GM19239 (cell line): ENCODE measurements at places on chromosomes 7 and 10.

DNA sequence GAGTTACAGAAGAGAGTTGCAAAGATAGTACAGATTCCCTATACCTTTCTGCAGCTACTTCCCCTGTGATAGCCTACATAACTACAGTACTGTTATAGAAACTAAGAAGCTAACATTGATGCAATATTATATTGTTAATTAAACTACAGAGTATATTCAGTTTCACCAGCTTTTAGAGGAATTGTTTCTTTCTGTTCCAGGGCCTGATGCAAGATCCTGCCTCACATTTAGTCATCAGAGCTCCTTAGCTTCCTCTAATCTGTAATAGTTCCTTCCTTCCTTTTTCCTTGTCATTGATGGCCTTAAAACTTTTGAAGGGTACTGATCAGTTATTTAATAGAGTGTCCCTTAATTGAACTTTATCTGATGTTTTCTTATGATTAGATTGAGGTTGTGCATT, 56.8 kb downstream of the SDHAF3 start:
- no peak for DNase-seq

DNA sequence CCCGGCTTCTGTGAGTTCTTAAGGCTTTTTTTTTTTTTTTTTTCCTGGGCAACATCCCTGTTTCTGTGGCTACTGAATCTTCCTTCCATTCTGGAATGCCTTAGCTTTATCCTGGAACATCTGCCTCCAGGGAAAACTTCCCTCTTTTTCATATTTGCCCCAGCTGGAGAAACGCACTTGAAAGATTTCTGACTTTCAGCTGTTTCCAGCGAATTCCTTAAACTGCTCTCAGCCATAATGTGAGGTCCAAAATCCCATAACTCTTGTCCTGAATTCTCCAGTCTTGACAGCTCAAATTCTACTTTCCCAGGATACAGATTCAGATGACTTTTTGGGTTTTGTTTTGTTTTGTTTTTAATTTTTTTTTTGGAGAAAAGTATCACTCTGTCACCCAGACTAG, 263.6 kb upstream of the AUTS2 start:
- DNase-seq = no peak

DNA sequence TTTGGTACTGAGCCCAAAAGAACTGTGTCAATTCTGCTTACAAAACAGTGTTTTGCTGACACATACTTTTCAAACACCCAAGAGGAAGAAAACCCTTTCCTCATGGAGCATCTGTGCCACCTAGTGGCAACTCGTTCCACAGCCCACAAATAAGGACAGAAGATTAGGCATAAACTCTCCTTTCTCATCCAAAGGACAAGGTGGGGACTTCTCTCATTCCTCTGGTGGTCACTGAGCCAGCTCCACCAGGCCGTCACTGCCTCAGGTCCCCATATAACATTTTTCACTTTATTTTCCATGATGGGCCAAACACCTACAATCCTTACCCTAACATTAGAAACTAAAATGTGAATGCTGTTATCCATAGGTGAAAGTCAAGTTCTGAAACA, 76.9 kb downstream of the RNF216 start:
- peak; percentile 54 for DNase-seq

- no peak for DNase-seq
Observed at GRCh38 chr7:137449016-137449415, 105.5 kb upstream of the PTN start.

GRCh38 chr10:7015457-7015856, 395.4 kb downstream of the SFMBT2 start:
- DNase-seq = no peak

DNA sequence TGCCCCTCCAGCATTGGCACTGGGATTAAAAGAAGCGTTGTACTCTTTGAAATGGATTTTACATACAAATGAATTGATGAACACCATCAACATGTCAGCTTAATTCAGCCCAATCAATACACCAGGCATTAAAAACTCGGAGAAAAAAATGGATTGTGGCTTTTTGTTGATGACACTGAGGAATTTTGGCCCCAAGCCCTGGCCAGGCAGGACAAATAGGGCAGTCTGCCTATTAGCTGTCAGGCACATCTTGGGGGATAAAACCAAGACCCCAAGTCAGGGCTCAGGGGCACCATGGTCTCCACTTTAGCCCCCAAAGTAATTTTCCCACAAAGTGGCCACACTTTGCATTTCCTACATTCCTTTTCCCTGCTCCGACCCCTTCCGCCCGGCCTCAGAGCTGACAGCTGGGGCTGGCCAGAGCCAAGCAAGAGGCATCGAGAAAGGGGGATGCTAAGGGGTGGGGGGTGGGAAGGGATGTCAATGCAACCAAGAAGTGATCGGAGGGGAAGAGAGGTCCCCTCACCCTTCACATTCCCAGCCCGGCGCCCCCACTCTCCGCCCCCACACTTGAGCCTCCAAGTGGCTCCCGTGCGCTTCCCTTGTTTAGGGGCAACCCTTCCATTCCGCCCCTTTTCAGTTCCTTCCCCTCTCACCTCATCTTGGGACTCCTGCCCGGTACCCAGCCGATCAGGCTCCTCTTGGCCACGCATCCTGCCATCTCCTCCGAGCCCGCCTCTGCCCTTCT, 711 bp downstream of the HIP1 start:
- no peak for DNase-seq

DNA sequence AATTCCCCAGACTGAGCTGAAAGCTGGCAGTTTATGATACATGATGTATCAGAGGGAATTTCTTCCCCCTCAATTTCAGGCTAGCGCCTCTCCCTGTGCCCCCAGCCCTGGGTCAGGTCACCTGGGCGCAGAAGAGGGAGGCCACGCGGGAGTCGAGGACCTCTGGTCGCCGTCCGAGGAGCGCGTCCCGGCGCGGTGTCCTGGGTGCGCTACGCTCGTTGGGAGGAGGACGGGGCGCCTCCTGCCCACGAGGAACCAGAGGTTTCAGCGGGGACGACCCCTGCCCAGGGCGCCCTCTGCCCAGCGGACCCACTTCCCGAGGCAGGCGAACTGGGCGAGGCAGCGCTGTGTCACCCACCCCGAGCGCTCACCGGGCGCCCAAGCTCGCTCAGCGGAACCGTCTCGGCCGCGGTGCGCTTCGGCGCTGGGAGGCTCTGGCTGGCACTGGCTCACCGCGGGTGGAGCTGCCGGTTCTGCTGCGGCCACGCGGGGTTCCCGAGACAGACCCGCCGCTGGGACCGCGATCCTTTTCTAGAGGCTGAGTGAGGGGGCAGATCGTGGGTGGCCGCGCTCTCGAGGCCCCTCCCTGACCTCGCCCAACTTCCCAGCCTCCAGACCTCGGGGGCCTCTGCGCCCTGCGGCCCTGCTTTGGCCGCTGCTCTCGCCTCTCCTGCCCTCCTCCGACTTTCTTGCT, at the start of gene FAM237B:
Gene FAM237B (minus strand): TSS at position 504 of the 694 bp plus-strand sequence. CDS start 1,556 bp downstream, outside the sequence.
- DNase-seq = no peak

DNA sequence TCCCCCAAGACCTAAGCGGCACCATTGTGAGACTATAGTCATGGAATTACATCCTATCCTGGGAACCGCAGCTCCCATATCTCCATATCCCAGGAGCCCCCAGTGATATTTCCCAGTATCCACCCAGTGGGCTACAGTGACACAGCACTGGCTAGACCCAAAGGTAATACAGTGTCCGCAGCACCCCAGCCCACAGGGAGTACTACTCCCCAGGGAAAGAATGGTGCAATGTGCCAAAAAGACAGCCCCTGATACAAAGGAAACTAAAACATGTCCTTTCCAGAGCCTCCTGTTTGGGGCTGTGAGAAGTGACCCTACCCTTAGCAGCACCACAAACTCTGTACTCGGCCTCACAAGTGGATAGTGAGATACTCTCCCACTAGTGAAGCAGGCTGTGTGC, 4.5 kb upstream of the IFIT2 start:
- no peak for DNase-seq

DNA sequence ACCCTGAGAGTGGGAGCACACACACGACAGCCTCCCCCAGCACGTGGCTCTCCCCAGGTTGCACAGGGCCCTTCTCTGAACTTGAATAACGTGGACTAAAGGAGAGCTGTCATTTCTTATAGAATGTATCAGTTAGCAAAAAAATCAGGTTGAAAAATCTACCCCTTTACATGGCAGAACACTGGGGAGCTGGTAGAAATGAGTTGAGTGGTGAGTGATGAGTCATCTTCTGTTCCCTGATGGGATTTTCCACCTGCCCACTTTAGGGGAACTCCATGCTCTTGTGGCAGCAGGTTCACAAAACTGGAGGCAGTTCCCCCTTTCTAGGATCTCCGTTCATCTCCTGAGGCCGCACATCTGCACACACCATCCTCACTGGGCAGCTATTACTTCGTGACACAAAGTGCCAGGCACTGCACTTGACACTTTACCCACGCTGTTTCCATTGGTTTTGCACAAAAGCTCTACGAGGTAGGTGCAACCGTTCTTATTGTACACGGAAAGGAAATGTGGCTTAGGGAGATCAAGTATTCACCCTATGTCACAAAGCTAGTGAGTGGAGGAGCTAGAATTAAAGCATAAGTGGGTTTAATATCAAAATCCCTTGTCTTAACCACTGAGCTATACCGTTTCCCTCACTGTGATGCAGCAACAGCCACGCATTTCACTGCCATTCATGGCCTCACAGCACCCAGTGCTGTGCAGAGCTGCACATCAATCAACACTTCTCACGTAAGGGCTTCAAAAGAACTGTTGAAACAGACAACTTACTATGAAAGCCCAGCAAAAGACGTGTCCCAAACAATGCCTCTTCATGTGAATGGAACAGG, 80.2 kb downstream of the RNF216 start:
- DNase-seq = no peak

- no peak for DNase-seq
Observed at GRCh38 chr10:61321041-61321857, 131.9 kb downstream of the TMEM26 start.

DNA sequence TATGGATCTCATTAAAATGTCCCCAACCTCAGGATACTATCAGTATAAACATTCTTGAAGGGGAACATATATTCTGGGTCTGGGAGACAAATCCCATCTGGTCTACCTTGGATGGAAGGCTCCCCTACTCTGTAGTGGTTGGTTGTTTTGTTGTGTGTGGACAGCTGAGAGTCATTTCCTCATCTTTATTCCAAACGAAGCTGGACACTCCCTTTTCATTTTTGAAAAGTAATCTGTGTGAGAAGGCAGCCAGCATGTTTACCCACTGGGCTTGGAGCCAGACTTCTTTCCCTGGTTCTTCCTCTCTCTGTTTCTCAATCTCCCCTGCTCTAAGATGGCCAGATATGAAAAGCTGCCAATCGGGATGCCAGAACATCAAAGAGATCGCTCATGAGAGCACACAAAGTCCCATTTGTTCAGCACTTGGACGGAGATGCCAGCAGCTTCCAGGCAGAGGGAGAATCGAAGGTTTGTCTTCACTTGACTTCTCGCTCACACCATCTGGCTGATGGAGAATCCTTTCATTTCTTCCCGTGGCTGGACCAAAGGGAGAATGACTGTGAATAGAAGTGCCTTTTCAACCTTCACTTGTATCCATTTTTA, 108.1 kb upstream of the AGR3 start:
- DNase-seq = no peak

GRCh38 chr7:100942045-100942774, 7.1 kb upstream of the MUC3A start:
- DNase-seq = no peak

- DNase-seq = no peak
Observed at GRCh38 chr7:31986878-31987518, 83.2 kb downstream of the PDE1C start.

DNA sequence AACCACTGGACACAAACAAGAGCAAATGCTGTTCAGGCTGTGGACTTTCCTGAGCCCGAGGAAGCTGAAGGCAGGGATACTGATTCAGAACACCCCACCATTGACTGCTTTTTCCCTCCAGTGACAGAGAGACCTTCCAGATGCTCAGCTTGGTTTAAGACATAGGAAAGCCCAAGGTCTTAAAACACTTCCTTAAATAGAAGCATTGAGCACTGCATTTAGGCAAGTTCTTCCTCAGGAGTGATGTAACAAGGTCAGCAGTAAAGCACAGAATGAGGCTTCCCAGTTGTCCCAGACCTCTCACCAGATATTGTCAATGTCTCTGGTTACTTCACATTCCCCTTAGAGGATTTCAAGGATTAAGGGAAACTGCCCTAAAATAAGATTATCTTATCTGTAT, 19.6 kb upstream of the CDCA7L start:
- no peak for DNase-seq

DNA sequence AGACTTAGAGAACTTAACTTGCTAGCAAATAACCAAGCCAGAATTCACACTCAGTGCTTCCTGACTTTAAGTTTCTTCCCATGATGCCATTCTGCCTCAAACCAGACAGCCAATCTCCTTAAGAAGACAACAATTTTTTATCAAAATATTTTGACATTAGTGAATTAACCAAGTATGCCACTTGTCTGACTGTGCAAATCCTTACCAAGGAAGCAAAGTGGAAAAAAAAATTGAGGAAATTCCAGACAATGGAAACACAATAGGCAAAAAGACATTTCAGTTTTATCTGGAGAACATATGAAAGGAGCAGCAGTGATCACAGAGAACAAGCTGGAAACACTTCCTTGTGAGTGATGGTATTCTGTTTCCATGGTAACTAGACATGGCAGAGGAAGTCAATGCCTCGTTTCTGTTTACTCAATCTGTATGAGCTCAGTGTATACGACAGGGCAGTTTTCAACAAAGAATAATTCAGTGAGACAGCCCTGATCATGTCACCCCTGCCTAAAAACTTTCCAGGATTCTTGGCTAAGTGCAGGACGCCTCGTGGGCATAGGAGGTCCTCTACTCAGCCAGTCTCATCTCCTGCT, 114.2 kb downstream of the DYNC1I1 start:
- no peak for DNase-seq

DNA sequence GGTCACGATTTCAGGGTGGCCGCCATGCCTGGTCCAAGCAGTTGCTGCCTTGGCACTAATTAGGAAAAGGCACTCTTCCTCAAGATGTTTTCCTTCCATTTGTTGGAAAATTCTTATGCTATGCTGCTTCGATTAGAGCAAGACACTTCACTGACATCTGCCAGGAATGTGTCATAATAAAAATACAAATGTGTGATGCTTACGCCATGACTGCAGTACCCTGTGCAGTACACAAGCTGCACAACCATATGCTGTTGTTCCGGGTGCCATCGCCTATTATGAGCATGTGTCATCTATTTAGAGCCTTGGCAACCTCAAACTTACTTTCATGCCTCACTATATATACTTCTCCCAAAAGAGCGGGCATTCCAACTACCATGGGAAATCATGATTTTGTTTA, 14.9 kb upstream of the MPP7 start:
- DNase-seq = no peak
